ENCODE measurements at places on chromosomes 2 and 18.

DNA sequence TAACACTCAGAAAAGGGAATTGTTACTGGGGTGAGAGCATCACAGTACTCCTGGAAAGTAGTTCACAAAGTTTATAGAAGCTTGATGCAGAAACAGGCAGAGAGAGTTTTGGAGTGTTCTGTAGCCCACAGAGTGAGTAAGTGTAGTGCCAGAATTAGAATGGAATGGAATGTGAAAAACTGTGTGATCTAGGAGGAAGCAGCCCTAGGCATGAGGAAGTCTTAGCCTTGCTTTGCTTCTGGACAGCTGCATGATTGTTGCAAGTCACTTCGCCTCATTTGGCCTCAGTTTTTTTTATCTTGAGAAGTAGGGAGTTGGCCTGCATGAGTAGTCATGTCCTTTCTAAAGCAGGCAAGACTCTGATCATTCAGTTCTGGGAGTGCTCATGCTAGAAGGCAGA, 10.9 kb downstream of the SERPINB12 start:
- DNase-seq, result no peak

DNA sequence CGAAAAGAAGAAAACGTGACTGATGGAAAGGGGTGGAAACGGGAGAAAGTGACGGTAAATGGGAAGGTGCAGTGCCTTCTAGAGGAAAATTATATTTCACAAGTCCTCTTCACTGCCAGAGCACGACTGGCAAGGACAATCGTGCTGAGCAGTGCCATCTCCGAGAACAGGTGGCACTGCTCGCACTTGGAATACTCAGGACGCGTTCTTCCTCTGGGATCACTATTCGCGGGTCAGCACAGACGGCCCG, 364 bp downstream of the STAT1 start:
- DNase-seq, result no peak

DNA sequence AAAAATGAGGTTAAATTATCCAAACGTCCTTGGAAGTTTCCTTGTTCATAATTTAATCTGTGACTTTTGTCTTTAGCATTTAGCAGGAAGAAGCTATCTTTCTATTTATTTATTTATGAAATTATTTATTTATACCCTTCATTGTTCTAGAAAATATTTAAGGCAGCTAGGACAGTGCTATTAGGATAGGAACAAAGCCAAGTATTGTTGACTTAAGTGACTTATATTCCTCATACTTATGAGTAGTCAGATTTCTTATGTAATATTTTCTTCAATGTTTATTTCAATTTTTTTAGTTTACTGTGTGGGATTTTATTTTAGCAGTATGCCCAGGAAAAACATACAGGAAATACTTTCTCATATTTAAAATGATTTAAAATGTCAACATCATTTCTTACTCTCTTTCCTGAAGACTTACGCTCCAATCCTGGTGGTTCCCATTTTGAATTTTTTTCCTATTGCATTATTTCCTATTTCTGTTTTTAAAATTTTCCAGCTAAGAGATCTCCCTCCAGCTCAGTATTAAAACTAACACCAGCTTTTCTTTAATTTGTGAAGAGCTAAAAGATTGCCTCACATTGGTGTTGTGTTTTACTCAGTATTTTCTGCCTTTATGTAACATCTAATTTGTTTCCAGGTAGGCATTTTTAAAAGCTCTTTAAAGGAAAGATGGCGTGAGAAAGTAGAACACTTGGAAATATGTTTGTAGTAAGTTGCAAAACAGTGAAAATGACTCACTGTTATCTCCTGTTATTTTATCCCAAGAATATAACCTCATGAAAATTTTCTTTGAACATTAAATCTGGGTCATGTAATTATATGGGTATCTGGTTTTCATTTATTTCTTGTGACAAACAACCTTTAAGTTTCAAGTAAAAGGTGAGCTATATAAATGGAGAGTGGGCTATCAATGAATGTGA, 32.2 kb downstream of the MAPRE2 start:
- no peak for DNase-seq

DNA sequence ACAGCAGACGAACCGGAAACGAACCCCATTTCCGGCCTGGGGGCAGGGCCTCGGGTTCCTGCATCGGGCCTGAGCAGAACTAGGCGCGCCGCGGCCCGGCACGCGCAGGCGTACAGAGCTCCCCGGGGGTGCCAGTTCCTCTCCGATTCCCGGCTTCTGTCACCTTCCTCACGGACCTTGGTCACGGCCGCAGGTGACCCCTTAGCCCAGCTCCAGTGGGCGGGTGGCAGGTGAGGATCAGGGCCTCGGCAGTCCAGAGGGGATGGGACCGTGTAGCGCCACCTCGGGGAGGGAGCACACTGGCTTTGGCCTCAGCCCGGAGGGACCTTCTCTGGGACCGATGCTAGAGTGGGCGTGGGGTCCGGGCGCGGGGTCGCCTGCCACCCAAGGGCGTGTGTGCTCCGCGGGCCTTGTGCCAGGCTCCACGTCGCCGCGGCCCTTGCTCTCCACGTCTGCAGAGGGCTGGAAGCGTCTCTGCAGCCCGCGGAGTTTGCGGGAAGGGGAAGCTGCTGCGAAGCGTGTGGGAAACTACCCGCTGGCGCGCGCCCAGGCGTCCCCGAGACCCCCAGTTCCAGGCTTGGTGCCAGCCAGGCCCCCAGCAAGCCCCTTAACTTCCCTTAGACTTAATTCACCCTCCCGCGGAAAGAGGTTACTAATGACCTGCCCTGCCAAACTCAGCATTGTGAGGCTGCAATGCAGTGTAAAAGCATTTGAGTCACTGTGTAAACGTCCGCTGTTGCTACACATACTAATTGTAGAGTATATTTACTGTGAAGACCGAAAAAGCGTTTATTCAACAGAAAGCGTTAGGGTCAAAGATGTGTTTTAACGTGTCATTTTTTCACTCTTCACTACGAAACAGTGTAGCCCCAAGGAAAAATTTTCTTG, at the start of gene TRAPPC12:
Gene TRAPPC12 (plus strand): TSS at position 48 of the 888 bp plus-strand sequence. CDS start 7,930 bp downstream, outside the sequence.
- DNase-seq, result peak; percentile 77

GRCh38 chr18:63487676-63488075, 10.9 kb downstream of the SERPINB5 start:
- no peak for DNase-seq

DNA sequence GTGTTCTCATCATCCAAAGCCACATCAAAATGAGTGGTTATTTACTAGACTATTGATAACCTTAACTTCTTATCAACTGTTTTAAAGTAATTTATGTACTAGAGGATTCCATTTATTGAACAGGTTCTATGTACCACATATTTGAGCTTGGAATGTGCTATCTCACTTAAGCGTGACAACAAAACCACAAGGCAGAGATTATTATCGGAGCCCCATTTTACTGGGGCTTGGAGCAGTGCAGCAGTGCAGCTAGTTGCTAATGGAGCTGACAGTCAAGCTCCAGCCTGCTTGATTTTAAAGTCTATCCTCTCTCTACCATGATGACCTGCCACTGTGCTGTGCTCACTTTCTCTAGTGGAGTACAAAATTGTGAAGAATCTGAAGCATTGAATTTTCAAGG, 24.6 kb downstream of the GCG start:
- DNase-seq, result no peak

- no peak for DNase-seq
Measured at GRCh38 chr2:8636721-8637636, 44.9 kb upstream of the ID2 start.

GRCh38 chr2:108641756-108642155, 77.5 kb upstream of the RANBP2 start:
- DNase-seq, result no peak

- DNase-seq, result no peak
Measured at GRCh38 chr2:68536000-68536399, 68.6 kb downstream of the APLF start.

GRCh38 chr2:17752246-17752645, 1.4 kb downstream of the SMC6 start:
- no peak for DNase-seq

- no peak for DNase-seq
Measured at GRCh38 chr2:171210864-171211431, 50.3 kb upstream of the TLK1 start.

GRCh38 chr2:129935118-129935517, 44.3 kb upstream of the RAB6C start:
- DNase-seq, result no peak

DNA sequence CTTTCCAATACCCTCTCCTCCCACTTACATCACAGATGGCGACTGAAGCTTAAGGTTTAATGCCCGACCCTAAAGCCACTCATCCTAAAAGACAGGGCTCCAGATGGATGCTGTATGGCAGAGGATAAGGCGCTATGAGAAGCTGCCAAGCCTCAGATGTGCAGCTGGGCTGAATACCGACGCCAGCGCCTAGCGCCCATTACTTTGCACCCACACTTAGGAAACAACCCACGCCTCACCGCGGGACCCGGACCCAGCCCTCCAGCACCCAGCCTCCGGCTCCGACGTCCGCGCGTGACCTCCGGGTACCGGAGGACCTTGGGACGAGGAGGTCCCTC, 335 bp downstream of the TRAK2 start:
- DNase-seq, result no peak

DNA sequence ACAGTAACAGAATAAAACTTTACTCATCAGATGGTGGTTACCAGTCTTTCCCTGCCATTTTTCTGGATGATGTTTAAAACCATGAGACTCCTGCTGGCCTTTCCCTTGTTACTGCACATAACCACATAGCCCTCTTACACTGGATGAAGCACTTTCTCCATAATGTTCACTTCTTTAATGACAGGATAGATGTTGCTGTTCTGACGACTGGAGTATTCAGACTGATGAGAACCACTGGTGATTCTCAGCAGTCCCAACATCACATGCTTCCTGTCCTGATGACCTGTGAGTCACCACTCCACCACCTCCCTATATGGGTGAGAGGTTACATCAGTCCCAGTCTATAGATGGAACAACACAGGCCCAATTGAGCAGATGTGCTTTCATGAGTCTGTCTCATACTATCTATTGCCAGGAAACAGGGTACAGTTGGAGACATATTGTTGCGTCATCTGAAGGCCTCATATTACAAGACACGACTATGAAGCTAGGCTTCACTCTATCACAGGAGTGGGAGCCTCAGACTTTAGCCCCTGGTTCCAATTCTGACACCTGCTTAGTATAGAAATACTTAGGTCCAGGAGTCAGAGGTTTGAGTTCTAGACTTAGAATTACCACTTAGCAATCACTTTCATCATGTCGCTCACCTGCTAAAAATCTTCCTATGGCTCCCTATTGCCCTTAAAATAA, 145.7 kb upstream of the KLF7 start:
- no peak for DNase-seq

GRCh38 chr2:112491946-112492345, 10.0 kb downstream of the TTL start:
- no peak for DNase-seq
